NCI-H460 (cell line): ENCODE measurements at places on chromosomes 16 and 17. TPM values are rescaled to one million over a fixed set of nuclear protein-coding genes. Genes with fewer than 3 reads are reported as not detected.

KIF2B gene
- total RNA-seq, result not detected in 2 replicates

CBX4 gene
- 88.2 and 100 TPM in 2 replicates for total RNA-seq

SHCBP1 gene
- 17.6 and 23.6 TPM in 2 replicates for total RNA-seq

PRSS22 gene
- not detected in 2 replicates for total RNA-seq

ABCA6 gene
- 0.30 and 0.63 TPM in 2 replicates for total RNA-seq

G6PC1 gene
- total RNA-seq, result not detected in 2 replicates

CD300E gene
- total RNA-seq, result not detected in 2 replicates

SPNS3 gene
- total RNA-seq, result not detected in 2 replicates

ABCC3 gene
- total RNA-seq, result 74.8 and 93.3 TPM in 2 replicates

FBF1 gene
- total RNA-seq, result 6.8 and 9.1 TPM in 2 replicates

CCL3 gene
- total RNA-seq, result not detected in 2 replicates

CLEC18C gene
- 0.30 TPM in 1 of 2 replicates, not detected in the other for total RNA-seq

MPV17L gene
- 2.8 and 3.7 TPM in 2 replicates for total RNA-seq

PRCD gene
- total RNA-seq, result not detected in 2 replicates

ZNF785 gene
- 0.14 and 0.45 TPM in 2 replicates for total RNA-seq

CCT6B gene
- 0.52 and 0.94 TPM in 2 replicates for total RNA-seq

MAP2K4 gene
- total RNA-seq, result 29.5 and 36.6 TPM in 2 replicates

NHERF2 gene
- 11.1 and 13.3 TPM in 2 replicates for total RNA-seq

KRTAP4-4 gene
- total RNA-seq, result not detected in 2 replicates

DNA sequence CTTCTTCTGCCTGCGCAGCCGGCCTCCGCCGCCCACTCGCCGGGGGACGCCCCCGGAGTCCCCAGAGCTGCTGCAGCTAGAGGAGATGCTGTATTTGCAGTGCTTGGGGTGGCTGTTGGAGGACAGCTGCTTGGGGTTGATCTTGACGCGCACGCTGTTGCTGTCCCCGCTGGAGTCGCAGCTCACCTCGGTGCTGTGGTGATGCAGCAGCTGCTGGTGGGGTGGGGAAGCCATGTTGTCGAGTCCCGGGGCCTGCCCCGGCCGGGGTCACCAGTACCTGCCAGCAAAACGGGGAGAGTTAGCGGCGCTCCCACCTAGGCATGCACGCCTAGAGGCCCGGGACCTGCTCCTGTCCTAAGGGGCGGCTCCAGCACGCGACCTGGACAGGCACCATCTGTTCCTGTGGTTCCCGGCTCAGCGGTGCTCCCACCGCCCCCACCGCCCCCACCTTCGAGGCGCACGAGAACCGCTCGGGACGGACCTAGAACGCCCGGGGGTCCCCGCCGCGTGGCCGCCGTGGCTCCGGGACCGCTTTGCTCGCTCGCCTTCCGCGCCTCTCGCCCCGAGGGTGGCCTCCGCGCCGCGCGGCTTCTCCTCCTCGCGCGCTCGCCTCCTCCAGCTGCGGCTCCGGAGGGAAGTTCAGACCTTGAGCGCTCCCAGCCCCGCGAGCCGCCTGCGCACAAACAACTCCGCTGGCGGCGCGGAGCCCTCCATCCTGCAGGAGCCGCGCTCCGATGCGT, 863 bp downstream of the ADCY9 start:
- DNase-seq, result peak; percentile 32

DNA sequence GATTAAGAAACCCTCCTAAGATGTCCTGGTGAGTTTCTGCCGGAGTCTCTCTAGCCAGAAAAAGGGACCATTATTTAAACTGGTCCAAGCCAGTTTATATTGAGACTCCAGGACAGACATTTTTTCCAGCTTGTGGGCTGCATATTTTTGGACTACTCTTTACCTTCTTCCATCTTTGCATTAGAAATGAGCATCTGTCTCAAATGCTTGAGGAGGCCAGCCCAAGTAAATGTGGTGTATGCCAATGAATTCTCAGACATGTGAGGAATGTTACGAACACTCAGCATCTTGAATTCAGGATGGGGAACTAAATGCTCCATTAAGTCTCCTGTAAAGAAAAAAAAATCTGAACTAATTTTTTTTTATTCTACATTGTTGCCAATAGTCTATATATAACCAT, 18.4 kb downstream of the TUBD1 start:
- no peak for DNase-seq

GRCh38 chr17:64783031-64783461, 120.9 kb upstream of the SMURF2 start:
- no peak for DNase-seq

GRCh38 chr17:70493277-70493874, 324.0 kb downstream of the KCNJ2 start:
- no peak for DNase-seq

GRCh38 chr17:79342376-79342775, 267.8 kb downstream of the ENGASE start:
- no peak for DNase-seq

- no peak for DNase-seq
Measured at GRCh38 chr17:78345791-78346494, 13.9 kb downstream of the SOCS3 start.

GRCh38 chr17:704111-704864, 10.4 kb downstream of the VPS53 start:
- no peak for DNase-seq

- DNase-seq, result no peak
Measured at GRCh38 chr16:56911771-56912571, 20.0 kb upstream of the HERPUD1 start.

- DNase-seq, result no peak
Measured at GRCh38 chr17:70407506-70407905, 238.2 kb downstream of the KCNJ2 start.

DNA sequence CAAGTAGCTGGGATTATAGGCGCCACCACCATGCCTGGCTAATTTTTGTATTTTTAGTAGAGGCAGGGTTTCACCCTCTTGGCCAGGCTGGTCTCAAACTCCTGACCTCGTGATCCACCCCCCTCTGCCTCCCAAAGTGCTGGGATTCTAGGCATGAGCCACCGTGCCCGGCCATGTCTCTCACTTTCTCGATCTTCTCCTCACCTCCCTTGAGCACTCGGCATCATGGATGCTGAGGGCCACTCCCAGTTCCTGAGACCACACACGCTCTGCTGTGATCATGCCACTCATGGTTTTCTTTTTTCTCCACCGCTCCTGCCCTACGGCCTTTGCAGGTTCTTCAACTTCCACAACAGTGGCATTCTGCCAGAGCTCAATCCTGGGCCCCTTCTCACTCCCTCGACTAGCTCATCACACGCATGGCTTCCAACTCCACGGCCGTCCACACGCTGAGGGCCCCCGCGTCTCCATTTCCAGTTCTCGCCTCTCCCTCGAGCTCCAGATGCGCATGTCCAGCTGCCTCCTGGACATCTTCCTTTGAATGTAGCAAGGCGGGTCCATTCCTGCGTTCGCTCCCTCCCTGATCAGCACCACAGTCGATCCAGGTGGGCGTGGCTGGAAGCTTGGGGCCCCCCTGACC, 5.5 kb upstream of the NCBP3 start:
- DNase-seq, result no peak

DNA sequence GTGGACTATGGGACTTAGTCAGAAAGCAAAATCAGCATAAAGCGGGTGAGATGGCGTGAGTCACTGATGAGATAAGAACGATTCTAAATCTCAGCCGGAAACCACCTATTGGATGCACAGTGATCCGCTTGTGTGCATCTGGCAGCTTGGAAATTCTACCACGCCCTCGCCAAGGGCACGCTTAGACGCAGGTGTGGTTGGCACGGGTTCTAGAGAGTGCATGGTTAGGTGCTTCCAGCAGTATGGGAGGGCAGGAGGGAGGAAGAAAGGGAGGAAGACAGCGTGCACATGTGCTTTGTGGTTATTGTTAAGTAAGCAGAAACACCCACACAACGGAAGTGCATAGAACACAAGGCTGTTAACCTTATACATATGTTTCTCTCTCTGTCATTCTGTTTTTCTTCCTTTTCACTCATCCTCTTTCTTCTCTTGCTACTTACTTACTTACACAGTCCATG, 374.0 kb upstream of the ASIC2 start:
- DNase-seq, result no peak

DNA sequence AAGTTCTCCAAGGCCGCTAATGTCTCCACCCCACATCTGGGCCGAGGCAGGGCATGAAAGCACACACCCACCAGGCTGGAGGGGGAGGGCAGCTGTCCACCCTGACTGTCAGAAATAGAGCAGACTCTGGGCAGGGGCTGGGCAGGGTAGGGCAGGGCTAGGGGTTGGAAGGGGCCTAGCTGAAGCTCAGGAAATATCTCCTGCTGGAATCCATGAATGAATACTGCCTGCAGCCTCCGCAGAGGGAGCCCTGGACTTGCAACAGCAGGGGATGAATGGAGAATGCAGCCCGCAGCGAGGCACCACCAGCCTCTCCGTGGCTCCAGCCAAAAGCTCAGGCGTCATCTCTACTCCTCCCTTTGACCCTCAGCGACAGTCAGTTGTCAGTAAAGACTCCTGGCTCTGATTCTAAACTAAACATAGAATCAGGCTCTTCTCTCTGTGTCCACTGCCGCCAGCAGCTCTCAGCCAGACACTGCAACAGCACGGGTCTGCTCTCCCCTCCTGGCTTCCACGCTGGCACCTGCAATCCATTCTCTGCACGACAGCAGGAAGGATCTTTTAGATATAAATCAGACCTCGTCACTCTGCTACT, 23.9 kb upstream of the NGFR start:
- no peak for DNase-seq

GRCh38 chr16:71628810-71629209, 2.8 kb downstream of the MARVELD3 start:
- no peak for DNase-seq

GRCh38 chr16:69932691-69933392, 18.3 kb upstream of the CLEC18A start:
- no peak for DNase-seq

GRCh38 chr17:802901-803881, 21.0 kb downstream of the MRM3 start:
- no peak for DNase-seq

DNA sequence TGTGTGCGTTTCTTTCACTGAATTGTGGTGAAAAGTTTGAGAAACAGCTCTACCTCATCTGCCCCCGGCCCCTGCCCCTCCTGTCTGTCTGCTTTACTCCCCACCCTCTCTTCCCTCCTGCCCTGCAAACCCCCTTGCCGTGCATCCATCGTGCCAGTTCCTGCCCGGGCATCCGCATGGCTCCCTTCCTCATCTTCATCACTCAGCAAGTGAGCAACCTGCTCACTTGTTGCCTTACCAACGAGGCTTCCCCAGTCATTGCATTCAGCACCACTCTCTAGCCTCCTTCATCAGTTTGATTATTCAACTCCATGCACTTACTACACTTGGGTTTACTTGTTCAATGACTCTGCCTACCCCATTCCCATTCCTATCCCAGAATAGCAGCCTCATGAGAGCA, 34.8 kb upstream of the SDK2 start:
- DNase-seq, result no peak

DNA sequence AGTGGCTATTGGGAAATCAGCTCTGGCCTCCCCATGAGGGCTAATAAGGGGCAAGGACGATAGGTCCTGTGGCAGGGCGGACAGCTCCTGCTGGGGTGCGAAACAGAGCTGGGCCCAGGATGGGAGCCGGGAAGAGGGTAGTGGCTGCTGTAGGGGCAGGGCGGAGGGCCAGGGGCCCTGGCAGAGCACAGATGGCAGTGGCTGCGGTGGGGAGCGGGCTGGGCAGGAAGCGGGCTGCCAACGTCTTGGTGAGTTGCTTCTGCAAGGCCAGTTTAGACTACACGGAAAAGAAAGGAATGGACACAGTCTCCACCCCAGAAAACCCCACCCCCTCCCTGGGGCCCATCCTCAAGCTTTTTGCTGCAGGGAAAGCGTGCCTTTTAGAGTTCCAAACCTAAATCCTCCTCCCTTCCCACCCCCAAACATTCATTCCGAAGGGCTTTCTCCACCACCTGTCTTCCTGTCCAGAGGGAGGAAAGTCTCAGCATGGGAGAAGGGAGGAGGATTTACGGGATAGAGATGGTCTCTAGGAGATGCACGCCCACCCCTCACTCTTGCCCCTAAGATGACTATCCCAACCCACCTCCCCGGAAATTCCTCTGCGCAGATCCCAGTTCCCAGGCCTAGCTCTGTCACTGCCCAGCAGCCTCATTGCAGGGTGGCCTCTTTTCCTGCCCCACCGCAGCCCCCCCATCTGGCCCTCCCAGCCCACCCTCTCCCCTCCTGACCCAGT, 7.1 kb downstream of the NKIRAS2 start:
- DNase-seq, result no peak

- DNase-seq, result no peak
Measured at GRCh38 chr17:12296209-12296625, 275.5 kb downstream of the MAP2K4 start.

DNA sequence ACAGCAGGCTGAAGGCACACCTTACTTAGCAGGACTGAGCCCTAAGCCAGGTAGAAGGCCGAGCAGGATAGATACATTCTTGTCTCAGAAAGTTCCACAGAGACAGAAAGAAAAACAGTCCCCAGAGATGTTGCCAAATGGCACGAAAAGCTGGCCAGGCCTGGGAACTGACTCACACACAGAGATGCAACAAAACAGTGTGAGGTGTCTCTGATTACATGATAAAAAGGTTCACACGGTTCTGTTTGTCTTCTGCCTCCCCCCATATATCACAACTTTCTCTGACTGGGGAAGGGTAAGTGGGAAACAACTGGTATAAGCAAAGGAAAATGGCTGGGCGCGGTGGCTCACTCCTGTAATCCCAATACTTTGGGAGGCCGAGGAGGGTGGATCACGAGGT, 1.7 kb downstream of the WBP2 start:
- no peak for DNase-seq

- DNase-seq, result no peak
Measured at GRCh38 chr17:49450735-49451134, 36.1 kb upstream of the PHB1 start.

- no peak for DNase-seq
Measured at GRCh38 chr16:23365602-23366240, 63.6 kb downstream of the SCNN1B start.

DNA sequence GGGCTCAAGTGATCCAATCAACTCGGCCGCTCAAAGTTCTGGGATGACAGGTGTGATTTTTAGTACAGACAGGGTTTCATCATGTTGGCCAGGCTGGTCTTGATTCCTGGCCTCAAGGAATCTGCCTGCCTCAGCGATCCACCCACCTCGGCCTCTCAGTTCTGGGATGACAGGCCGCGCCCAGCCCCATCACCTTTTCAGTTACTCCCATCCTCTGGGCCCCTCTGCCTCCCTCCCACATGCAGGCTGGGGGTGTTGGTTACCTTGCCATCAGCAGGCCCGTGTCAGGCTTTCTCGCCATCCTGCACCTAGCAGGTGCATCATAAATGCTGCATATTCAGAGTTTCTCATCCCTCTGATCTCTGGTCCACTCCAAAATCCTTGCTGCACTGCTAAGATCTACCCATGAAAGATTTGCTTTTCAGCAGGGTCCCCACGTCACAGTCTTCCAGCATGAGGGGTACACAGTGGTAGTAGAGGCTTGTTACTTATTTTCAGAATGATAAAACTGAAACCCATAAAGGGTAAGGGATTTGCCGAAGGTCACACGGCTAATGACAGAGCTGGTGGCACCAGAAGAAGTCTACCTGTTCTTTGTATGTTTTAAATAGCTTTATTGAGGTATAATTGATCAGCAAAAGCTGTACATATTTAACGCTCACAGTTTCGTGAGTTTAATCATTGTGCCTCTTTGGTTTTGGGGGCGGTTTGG, 16.6 kb downstream of the PMM2 start:
- no peak for DNase-seq

- DNase-seq, result no peak
Measured at GRCh38 chr16:57413733-57414132, 9.2 kb downstream of the CCL17 start.
